ENCODE measurements at places on chromosomes 11 and 22. TPM values are rescaled to one million over a fixed set of nuclear protein-coding genes. Genes with fewer than 3 reads are reported as not detected.

The SLC36A4 gene
- 13.5 TPM for total RNA-seq

The FADS2 gene
- total RNA-seq = 251 TPM

The KRTAP5-1 gene
- total RNA-seq = not detected

The SLC1A2 gene
- total RNA-seq = not detected

The TRIM44 gene
- 17.7 TPM for total RNA-seq

The OR8G1 gene
- total RNA-seq = not detected

The APOL5 gene
- total RNA-seq = not detected

The UBE2L3 gene
- 54.3 TPM for total RNA-seq

The ANO5 gene
- not detected for total RNA-seq

The TREH gene
- total RNA-seq = not detected

Data from activated CD4-positive, alpha-beta memory T cell treated with anti-CD3 and anti-CD28 coated beads, Interleukin-2, amount 10 ng/mL, durations not matched to agents 7 days and 5 days (primary cell).